ENCODE measurements at places on chromosomes 7 and 10.

DNA sequence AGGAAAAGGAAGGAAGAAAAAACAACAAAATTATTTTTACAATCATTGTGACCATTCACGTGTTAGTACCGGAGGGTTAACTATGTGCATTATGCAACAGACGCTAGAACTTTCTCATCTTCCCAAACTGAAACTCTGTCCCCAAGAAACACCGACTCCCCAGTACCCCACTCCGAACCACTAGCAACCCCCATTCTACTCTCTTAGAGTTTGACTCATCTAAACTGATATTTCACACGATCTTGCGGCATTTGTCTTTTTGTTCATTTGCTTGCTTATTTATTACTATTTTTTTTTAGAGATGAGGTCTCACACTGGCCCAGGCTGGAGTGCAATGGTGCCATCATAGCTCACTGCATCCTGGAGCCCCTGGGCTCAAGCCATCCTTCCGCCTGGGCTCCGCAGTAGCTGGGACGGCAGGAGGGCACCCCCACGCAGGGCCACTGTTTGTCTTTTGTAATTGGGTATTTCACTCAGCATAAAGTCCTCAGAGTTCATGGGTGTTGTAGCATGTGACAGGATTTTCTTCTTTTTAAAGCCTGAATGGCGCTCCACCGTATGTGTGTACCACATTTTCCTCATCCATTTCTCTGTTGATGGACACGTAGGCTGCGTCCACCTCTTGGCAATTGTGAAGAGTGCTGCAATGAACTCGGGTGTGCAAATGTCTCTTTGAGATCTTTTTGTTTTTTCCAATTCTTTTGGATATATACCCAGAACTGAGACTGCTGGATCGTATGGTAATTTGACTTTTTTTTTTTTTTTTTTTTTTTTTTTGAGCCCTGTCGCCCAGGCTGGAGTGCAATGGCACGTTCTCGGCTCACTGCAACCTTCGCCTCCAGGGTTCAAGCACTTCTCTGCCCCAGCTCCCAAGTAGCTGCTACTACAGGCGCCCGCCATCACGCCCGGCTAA lies 9.5 kb downstream of the MNX1 start:
- DNase-seq: no peak

DNA sequence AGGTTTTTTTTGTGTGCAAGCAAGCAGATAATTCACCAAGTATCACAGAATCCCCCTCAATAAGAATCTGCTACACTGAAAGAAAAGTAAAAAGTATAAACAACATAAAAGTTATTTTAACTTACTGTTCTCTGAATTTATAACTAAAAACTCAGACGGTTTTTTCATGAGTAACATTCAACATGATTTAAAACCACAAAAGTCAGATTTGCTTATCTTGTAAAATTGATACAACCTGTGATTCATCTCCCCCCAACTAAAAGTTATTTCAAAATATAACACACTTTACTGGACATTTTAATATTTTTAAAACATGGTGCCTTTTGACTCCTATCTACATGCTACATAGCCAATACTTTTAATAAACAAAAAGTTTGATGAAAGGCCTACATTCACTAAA lies 32.8 kb downstream of the TSPAN12 start:
- no peak for DNase-seq

DNA sequence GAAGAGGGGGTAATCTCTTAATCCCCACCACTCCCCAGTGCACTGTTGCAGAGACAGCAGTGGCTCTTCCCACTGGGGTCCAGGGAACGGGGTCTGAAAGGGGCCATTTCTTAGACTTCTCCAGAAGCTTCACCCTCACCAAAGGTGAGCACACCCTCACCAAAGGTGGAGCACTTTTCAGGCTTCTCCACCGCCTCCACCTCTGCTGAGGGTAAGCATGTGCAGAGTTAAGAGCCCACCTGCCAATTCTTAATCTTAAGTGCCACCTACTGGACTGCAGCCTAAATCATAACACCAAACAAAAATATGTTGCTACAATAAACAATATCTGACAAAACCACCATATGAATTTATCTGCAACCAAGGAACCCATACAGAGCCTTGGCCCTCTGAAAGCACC lies 27.0 kb downstream of the SNX13 start:
- no peak for DNase-seq

- no peak for DNase-seq
Observed at GRCh38 chr10:121002586-121003205, 151.5 kb downstream of the WDR11 start.

DNA sequence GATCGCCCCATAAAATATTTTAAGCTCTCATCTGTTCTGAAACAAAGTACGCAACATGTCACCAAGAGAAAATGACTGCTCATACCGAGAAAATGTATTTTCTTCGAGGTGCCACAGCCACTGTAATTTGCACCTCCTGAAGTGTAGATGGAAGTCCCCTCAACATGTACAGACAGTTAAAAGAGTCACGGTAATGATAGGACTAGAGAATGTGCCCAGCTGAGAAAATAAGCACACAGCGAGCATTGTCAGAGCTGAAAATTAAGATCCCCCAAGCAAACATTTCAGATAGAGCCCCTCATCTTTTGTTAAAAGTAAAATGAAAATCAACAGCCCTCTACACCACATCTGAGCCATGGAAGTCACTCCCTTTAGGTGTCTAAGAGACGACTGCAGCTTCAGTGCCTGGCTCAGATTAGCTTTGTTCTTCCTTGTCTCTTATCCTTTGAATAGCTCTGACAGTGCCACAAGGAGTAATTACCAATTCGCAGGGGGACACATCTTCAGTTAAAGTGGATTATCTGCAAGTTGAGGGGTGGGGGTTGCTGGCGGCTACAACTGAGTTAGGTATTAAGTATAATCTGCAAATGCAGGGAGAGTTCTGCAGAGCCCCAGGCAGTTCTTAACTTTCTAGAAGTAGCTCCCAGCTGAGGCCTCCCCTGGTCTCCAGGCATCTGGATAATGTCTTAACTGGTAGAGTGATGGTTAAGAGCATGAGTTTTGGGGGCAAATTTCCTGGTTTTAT lies 222.7 kb upstream of the C7orf33 start:
- DNase-seq: no peak

DNA sequence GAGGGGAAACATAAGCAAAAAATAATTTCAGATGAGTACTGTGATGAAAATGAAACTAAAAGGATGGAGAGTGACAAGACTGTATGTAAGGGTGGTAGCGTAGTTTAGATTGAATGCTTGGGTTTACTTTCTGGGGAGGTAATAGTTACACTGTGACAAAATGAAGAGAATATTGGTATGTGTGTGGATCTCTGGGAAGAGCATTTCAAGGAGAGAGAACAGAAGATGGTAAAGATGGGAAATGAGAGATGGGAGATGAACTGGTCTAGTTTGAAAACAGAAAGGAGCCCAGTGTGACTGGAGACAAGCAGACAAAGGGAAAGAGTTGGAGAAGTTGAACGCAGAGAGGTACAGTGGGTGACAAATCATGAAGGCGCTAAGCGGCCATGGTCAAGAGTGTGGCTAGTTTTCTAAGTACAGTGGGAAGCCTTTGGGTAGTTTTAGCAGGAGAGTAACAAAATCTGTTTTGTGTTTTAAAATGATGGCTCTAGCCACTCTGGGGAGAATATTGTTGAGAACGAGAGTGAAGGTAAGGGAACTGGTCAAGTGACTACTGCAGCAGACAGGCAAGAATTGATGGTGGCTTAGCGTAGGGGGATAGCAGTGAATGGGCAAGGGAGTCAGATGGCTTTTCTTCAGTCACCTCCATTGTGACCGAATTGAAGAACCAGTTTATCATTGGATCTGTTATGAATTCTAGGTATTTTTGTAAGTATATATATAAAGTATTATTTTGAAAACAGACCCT lies 22.6 kb downstream of the PALS2 start:
- DNase-seq: no peak

DNA sequence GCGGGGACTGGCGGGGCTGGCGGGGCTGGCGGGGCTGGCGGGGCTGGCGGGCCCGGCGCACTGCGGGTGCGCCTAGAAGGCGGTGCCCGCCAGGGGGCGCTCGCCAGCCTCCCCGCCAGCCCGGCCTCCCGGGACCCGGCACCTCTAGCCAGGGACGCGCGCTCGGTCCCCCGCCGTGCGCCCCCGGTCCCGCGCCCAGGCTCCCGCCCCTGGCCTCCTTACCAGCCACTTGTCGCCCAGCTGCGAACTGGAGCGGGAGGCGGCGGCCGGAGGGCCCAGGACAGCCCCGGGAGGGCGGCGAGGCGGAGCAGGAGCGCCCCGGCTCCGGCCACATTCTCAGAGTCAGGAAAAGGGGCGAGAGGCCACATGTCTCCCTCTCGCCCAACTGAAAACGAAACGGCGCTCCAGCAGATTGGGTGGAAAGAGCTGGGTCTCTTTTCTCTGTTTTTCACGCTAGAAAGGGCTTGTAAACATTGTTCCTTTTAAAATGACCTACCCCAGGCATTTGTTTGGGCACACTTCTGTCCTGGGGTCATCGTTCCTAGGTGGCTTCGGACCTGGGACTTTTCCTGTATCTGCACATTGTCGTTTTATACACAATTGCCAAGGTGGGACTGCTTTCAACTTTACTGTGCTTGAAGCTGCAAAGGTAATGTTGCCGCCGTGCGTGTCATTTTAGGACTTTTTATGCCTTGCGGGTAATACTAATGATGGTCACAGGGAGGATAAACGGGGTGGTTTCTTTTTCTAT lies 378 bp upstream of the PRKCQ start:
- DNase-seq: peak; percentile 92

- peak; percentile 2 for DNase-seq
Observed at GRCh38 chr7:125908711-125909110, 979.1 kb upstream of the POT1 start.

GRCh38 chr7:22066522-22066921 lies 120.8 kb upstream of the CDCA7L start:
- DNase-seq: no peak

GRCh38 chr10:37619336-37619735 lies 238.1 kb downstream of the ZNF248 start:
- DNase-seq: no peak

DNA sequence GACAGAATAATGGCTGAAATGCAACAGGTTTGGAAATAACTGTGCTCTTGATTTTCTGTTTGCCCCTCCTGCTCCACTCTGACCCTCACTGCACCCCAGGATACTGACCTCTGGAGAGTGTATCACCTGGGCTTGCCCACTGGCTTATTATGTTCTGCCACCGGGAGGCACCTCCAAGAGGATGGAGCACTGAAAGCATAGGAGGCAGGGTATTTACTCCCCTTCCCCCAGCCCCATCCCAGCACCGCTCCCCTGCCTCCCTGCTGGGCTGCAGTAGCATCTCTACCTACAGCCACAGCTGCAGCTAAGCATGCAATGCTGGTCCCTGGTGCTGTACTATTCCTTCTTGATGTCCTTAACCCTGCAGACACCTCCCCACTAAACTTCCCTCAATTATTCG lies 26.4 kb downstream of the RAB11FIP2 start:
- no peak for DNase-seq

GRCh38 chr10:11208908-11209829 lies 191.5 kb downstream of the CELF2 start:
- DNase-seq: no peak

- DNase-seq: peak; percentile 41
Observed at GRCh38 chr10:28179006-28179742, 123.7 kb downstream of the MPP7 start.

- no peak for DNase-seq
Observed at GRCh38 chr10:62048470-62048869, 147.0 kb downstream of the ARID5B start.

- DNase-seq: peak; percentile 36
Observed at GRCh38 chr7:16431646-16432424, 10.5 kb upstream of the CRPPA start.

DNA sequence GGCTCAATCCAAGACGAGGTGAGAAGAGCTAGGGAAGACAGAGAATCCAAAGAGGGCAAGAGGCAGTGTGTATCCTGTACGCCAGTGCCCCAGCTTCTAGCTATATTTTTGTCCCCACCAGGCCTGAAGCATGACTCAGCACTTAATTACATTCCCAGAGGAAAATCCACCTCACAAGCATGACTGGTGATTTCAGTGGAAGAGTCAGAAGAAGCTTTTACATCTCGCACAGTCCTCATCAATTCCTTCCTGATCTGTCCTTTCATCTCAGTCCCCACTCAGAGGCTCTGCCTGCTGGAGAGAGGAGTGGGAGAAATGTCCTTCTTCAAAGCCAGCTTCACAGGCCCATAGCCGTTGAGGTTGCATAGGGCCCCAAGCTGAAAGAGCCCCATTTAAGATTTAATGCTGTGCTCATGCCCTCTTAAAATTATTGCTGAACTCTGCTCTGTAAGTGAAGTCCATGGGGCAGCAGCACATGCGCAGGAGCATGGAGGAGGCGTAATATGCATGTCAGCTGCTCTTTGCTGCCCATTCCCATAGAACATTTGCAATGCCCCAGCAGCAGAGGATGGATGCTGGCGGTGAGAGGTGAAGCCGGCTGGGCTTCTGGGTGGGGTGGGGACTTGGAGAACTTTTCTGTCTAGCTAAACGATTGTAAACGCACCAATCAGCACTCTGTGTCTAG lies 39.0 kb upstream of the AOAH start:
- DNase-seq: no peak

- DNase-seq: no peak
Observed at GRCh38 chr7:94188350-94188749, 184.2 kb upstream of the BET1 start.

- DNase-seq: no peak
Observed at GRCh38 chr10:103724771-103725170, 130.6 kb downstream of the SH3PXD2A start.

GRCh38 chr10:110395350-110396283 lies 90.9 kb upstream of the SMNDC1 start:
- peak; percentile 44 for DNase-seq

- no peak for DNase-seq
Observed at GRCh38 chr7:16063716-16064675, 357.3 kb downstream of the CRPPA start.

DNA sequence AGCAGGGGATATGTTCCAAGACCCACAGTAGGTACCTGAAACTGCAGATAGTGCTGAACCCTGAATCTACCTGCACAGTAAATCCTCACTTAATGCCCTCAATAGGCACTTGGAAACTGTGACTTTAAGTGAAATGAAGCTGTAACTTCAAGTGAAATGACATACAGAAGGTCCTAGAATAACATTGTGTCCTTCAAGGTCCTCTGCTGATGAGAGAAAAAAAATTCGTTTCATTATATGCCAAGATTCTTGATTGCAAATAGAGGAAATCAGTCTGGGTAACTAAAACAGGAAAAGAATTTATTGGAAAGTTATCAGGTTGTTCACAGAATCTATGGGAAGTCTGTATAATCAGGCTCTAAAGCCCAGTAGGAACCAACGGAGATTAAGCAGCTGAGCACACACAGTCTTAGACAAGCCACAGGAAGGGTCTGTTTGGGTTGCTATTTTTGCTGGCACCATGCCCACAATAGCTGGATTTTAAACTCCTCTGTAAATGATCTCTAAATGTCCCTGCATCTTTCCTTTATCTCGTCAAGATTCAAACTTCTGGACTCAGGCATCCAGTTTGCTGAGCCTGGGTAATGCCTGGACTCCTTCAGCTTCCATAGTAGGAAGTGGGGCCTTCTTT lies 57.5 kb downstream of the EXOC4 start:
- DNase-seq: no peak

GRCh38 chr7:116356979-116357378 lies 142.6 kb upstream of the CAV2 start:
- no peak for DNase-seq

Measured in K562 (cell line).